Kidney (tissue), 22 donors: ENCODE measurements at places on chromosomes 11 and 22. TPM values are rescaled to one million over a fixed set of nuclear protein-coding genes. Genes with fewer than 3 reads are reported as not detected.

DNA sequence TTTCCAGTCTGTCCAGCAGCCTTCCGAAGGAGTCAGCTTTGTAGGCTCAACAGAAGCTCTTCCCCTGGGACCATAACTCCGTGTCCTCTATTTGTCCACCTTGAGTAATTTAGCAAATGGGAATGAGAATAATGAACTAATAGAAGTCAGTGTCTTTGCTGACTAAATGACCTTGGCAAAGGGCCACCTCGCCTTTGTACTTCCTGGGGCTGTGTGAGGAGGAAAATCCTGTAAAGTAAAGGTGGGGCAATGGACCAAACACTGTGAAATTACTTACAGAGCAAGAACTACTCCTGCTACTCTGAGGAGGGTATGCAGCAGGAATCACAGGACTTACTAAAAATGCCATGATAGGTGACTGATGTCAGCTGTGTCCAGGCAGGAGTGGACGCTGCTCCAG, 36.2 kb upstream of the CSNK2A3 start:
- no peak overlapping the region for H3K4me3 ChIP-seq
- H3K27me3 ChIP-seq: no peaks in the 10 kb centered on the region

GRCh38 chr22:42364604-42365110, 67.5 kb downstream of the NFAM1 start:
- H3K27ac ChIP-seq: no peak overlapping the region
- no peak overlapping the region for H3K4me3 ChIP-seq
- H3K36me3 ChIP-seq: no peaks in the 10 kb centered on the region
- no peaks in the 10 kb centered on the region for H3K27me3 ChIP-seq

DNA sequence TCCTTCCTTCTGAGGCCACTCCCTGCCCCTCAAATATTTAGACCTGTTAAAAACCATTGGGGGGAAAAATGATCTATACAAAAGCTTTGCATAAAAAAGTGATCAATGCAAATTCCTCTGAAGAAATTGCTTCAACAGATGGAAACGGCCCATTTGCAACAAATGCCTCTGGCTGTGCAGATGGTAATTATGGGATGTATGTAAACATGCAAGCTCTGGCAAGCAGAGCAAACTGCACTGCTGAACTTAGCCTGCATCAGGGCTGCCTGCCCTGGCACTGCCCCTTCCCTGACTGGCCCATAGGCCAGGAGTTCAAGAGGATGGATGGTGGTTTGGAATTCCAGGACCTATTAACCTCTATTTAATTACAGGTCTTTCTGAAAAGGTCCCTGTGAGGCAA, 388.7 kb downstream of the MIAT start:
- H3K27ac ChIP-seq: no peak overlapping the region
- H3K4me1 ChIP-seq: no peaks in the 10 kb centered on the region
- no peak for DNase-seq
- H3K36me3 ChIP-seq: no peaks in the 10 kb centered on the region

- H3K36me3 ChIP-seq: peaks cover 15% of the 10 kb centered on the region
- DNase-seq: no peak
- H3K27me3 ChIP-seq: no peaks in the 10 kb centered on the region
- no peak overlapping the region for H3K27ac ChIP-seq
- H3K4me1 ChIP-seq: no peaks in the 10 kb centered on the region
These were observed 43.5 kb downstream of the ST14 start for GRCh38 chr11:130202818-130203689.

DNA sequence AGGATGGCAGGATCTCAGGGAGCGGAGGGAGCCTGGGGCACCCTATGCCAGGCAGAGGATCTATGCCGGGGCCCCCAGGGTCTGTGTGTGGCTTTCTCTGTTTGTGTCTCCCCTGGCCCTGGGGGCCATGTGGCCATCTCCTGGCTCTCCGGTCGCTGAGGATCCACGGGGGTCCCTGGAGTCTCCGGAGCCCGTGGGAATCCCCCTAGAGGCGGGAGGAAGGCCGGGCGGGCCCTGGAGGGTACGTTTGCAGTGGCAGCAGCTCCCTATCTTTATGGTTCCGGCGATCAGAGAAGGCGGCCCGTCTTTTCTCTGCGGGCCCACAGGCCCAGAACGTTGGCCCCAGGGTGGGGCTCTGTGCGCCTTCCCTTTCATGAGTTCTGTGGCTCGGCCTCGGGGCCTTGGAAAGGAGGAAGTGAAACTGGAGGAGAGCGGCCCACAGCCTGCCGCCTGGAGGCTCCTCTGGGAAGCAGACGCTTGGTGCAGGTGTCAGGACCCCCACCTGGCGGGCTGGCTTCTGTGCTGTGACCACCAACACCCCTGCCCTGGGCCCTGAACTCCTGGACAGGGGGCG, 82.1 kb downstream of the KCNQ1 start:
- no peaks in the 10 kb centered on the region for H3K27me3 ChIP-seq
- no peaks in the 10 kb centered on the region for H3K36me3 ChIP-seq
- peak; percentile 56 for DNase-seq
- H3K27ac ChIP-seq: peak overlapping the region; percentile 10
- no peaks in the 10 kb centered on the region for H3K4me1 ChIP-seq

DNA sequence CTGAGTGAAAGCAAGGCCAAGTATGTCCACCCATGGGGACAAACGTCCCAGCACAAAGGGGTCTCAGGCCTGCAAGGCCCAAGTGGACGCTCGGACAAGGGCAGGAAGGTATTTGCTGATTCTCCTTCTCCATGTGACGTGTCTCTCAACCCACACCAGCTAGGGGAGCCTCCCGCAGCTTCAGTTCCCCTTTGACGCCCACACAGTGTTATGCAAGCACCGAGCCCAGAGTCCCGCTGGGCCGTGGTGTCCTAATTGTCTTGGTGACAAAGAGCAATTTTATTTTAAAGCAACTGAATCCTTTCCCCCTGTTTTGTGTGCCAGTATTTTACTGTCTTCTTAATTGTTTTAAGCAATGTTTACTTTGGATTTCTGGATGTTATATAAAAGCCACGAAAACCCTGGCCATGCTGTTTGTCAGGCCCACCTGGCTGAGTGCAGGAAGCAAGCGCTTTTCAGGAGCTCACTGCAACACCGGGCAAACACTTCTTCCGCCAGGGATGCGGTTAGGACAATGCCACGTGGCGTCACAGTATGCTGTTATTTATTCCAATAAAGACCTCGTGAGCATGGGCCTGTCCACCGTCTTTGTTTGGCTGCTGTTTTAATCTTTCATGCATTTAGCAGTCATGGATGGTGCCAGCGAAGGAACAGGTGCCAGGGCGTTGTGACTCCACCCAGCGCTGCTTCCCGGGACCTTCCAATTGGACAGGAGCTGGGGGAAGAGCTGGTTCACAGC, 8.2 kb upstream of the PARVG start:
- no peak overlapping the region for H3K27ac ChIP-seq
- no peak for DNase-seq
- H3K4me1 ChIP-seq: no peaks in the 10 kb centered on the region
- no peaks in the 10 kb centered on the region for H3K36me3 ChIP-seq

DNA sequence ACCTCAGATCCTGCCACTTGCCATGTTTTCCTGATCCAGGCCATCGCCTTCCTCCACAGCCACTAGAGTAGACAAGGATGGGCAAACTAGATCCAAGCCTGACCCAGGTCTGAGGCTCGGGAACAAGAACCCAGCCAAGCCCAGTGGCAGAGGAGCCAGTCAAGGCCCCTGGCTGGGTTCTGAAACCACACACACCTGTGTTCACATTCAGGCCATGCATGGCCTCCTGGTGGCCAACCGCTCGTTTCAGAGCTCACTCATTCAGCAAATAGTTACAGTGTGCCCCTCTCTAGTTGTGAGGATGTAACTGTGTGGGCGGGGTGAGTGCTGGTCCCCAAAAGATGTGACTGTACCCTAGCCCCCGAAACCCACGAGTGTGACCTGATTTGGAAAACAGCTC, 337.6 kb downstream of the CTTN start:
- no peaks in the 10 kb centered on the region for H3K27me3 ChIP-seq
- no peak overlapping the region for H3K27ac ChIP-seq
- no peak for DNase-seq
- H3K4me1 ChIP-seq: no peaks in the 10 kb centered on the region

GRCh38 chr11:73393011-73393380, 16.8 kb downstream of the RELT start:
- H3K27me3 ChIP-seq: no peaks in the 10 kb centered on the region
- H3K27ac ChIP-seq: no peak overlapping the region
- no peak for DNase-seq
- H3K36me3 ChIP-seq: no peaks in the 10 kb centered on the region

- peak overlapping the region; percentile 75 for H3K27ac ChIP-seq
- H3K4me1 ChIP-seq: no peaks in the 10 kb centered on the region
- no peaks in the 10 kb centered on the region for H3K27me3 ChIP-seq
These were observed 791 bp downstream of the EI24 start for GRCh38 chr11:125569915-125570621.

DNA sequence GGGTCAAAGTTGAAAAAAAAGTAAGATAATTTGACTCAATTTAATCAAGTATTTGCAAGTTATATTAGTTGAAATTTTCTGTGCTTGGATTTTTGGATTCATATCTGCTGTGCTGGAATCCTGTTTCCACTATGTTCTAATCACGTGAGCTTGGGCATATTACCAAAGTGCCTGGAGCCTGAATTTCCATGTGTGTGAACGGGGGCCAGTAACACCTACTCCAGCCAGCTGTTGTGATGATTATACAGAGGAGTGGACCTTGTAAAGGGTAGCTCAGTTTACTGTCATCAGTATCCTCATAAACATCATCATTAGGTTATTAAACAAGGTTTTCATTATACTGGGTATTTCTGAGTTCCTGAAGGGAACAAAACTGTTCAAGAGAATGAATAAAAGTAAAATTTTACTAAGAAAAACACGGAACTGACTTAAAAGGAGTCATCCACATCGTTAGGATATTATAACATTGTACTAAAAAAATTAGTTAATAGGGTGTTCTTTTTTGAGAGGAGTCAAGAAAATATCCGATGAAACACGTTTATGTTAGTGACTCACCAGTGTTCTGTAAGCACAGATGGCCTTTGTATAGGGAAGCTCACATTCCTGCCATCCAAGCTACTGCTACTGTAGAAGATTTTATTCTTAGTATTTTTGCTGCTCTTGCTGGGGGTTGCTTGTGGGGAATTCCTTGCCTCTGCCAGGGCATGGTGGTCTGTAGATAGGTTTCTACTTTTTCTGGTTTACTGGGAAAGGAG, 144.1 kb downstream of the ARHGAP42 start:
- no peak overlapping the region for H3K4me3 ChIP-seq
- DNase-seq: no peak
- no peaks in the 10 kb centered on the region for H3K36me3 ChIP-seq
- H3K27me3 ChIP-seq: no peaks in the 10 kb centered on the region

DNA sequence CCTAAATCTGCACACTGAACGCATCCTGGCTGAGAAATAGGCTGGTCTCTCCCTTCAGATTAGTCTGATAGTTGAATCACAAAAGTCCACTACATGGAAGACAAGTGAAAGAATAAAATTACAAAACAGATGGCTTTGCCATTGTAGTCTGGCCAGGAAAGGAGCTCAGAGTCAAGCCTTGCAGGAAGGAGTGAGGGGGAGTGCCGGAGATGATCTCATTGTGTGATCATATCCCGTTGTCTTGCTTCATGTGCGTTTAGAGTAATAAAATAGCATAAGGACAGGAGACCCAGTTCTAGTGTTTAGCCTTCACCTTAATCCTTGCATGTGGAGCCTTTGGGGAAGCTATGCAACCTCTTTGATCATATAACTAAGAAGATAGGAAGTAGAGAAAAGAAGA, 666.7 kb upstream of the RAG2 start:
- H3K27ac ChIP-seq: no peak overlapping the region
- no peak for DNase-seq
- H3K27me3 ChIP-seq: no peaks in the 10 kb centered on the region

DNA sequence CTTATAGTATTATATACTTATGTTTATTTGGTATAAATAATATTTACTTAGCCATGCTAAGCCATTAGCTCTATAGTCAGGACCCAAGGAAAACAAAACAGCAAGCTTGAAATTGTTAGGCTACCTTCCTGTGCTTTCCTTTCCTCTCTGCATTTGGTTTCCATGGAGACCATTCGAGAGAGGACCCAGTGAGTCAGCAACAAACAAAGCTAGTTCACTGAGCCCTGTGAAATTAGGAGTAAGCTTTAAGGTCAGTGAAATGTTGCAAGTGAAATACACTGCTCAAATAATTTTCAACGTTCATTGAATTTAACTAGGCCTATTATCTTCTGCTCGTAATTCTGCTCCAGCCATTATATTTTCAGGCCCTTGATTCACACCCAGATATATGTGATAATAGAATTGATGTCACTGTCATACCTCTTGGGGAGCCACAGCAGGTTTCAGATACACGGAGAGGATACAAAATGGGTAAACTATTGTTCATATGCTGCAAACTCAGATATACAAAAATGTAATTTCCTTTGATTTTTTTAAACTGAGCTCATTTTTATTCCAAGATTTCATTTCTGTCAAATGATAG, 9.1 kb upstream of the OR10D3 start:
- no peaks in the 10 kb centered on the region for H3K36me3 ChIP-seq
- no peaks in the 10 kb centered on the region for H3K4me1 ChIP-seq
- DNase-seq: no peak
- H3K4me3 ChIP-seq: no peak overlapping the region
- H3K27ac ChIP-seq: no peak overlapping the region
- no peaks in the 10 kb centered on the region for H3K27me3 ChIP-seq

- H3K36me3 ChIP-seq: no peaks in the 10 kb centered on the region
- no peak overlapping the region for H3K27ac ChIP-seq
- DNase-seq: no peak
- peaks cover under 1% of the 10 kb centered on the region for H3K4me1 ChIP-seq
These were observed 3.9 kb upstream of the RAB38 start for GRCh38 chr11:88179141-88179540.

GRCh38 chr11:130555251-130555841, 106.9 kb downstream of the ADAMTS15 start:
- no peaks in the 10 kb centered on the region for H3K4me1 ChIP-seq
- DNase-seq: no peak
- no peak overlapping the region for H3K4me3 ChIP-seq
- no peaks in the 10 kb centered on the region for H3K36me3 ChIP-seq

DNA sequence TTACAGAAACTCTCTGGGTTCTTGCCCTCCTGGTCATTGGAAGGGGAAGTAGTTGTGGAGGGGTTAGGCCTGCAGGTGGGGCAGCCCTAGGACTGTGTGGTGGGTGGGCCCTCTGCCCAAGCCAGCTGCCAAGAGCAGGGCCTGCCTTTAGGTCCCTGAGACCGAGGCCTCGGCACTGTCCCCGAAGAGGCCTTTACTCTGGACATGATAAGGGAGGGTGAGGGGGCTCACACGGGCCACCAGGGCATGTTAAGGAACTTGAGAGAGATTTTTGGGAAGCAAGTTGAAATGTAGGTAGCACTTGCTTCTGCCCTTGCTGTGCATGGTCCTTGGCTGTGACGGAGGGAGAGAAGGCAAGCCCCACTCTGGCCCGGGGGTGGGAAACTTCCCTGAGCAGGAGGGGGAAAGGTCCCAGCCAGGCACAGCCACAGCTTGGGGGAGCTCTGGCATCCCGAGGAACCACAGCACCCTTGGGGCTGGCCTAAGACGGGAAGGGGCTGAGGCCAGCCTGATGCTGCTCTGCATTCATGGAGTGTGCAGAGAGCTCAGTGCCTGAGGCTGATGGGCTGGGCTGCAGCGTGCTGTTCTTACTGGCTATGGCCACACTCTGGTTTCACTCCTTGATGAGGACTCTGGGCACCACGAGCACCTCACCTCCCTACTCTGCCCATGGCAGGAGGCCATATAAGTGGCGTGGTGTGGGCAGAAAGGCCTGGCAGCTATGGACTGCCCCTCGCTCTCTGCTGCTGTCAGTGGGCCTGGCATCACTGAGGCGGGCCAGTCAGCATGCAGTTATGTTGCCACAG, 7.8 kb upstream of the RANBP1 start:
- no peaks in the 10 kb centered on the region for H3K4me1 ChIP-seq
- H3K36me3 ChIP-seq: peaks cover 60% of the 10 kb centered on the region
- no peak for DNase-seq
- no peak overlapping the region for H3K4me3 ChIP-seq

- peaks cover 22% of the 10 kb centered on the region for H3K4me1 ChIP-seq
- H3K27me3 ChIP-seq: no peaks in the 10 kb centered on the region
- H3K4me3 ChIP-seq: peak overlapping the region; percentile 88
- no peak overlapping the region for H3K27ac ChIP-seq
- DNase-seq: no peak
These were observed 942 bp upstream of the RPS6KA4 start for GRCh38 chr11:64357904-64358535.

The PRMT3 gene
- polyA plus RNA-seq: 6.8 TPM

The MADD gene
- polyA plus RNA-seq: 19.0 TPM
